ENCODE measurements at places on chromosomes 16 and 17.

DNA sequence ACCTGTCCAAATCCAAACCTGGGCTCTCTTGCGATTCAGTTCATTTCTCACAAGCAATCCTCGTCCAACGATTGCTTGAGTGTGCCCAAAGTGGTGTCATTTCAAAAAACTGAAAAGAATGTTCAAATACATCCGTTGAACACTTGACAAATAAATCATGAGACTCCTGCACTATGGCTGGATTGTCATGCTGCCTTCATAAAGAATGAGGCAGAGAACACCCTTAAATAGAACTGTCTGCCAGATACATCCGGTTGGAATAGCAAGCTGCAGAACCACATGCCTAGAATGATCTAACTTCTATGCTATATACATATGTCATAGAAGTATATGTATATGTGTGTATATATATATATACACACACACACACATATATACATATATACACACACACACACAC, 55.4 kb upstream of the HAPSTR1 start:
- DNase-seq: no peak

- DNase-seq: peak; percentile 80
These were observed at the start of gene ALG1 for GRCh38 chr16:5071681-5072333. ALG1 (plus strand) TSS chr16:5071843; CDS start chr16:5071850, 7 bp downstream.

DNA sequence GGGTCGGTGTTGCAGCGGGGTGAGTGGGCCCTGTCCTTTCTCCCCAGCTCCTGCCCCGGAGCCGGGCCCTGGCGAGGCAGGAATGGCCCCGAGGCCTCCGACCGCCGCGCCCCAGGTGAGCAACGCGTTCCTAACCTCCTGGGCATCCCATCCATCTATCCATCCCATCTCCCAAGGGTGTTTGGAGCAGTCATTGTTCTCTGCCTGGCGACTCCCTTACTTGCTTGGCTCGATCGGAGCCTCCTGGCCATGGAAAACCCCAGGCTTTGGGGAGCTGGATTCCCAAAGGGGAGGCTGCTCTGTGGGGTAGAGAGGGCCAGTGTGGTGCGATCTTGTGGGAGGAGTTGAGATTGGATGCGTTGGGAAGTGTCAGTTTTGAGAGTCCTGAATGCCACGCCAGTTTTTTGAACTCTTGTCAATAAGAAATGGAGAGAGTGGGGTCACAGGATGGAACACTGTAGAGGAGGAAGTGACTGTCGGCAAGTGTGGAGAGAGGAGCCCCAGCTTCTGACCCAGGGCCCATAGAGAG, 684 bp downstream of the ZFP90 start:
- DNase-seq: no peak

DNA sequence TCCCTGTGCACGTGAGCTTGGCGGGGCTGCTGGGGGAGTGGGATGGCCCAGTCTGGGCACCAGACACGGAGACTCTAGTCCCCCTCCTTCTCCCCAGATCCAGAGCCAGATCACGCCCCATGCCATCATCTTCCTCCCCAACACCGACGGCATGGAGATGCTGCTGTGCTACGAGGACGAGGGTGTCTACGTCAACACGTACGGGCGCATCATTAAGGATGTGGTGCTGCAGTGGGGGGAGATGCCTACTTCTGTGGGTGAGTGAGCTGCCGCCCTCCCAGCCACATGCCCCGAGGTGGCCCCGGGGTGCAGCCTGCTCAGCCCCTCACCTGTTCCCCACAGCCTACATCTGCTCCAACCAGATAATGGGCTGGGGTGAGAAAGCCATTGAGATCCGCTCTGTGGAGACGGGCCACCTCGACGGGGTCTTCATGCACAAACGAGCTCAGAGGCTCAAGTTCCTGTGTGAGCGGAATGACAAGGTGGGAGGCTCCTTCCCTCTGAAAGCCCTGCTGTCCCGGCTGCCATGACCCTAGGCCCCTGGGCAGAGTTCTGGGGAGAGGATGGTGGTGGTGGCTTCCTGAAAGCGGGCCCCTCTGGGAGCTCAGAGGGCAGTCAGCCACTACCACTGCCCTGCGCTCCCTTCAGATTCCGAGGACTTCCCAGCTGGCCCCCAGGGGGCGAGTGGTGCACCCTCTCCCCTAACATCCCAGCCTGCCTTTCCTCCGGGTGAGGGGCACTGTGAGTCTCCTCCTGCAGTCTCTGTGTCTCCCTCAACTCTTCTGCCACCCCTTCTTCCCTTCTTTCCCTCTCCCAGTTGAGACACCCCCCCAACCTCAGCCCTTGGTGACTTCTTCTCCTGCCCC, 2.8 kb upstream of the C17orf107 start:
- no peak for DNase-seq

GRCh38 chr17:81923302-81924260, 4.0 kb downstream of the MAFG start:
- peak; percentile 72 for DNase-seq

DNA sequence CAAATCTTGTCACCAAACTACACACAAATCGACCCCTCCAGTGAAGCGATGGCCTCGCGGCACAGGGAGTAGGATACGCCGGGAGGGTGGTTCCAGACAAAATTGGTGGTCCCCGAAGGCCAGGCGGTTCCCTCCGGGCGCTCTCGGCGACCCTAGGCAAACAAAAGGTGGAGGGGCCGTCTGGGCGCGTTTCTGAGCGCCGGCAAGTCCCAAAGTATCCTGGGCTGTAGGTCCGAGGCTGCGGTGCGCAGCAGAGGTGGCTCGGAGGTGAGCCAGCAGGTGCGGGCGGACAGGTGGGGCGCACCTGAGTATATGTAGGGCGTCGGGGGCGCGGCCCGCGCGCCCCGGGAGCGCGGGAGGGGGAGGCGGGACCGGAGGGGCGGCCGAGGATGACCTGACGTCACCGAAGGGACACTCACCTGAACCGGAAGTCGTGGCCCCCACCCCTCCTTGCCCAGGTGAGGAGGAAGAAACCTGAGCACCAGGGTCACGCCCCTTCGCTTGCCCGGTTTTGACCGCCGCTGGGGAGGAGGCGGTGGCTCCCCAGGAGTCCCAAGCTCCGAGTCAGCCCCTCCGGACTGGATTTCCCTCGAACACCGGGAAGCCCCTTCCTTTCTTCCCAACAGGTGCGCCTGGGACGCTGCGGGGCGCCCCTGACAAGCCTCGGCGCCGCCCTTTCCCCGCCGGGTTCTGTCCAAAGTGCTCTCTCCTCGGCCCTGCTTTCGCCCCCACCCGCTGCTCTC, at the start of gene CLDN7:
CLDN7 (minus strand) TSS at position 287 of the 743 bp plus-strand sequence. CDS start 435 bp downstream, outside the sequence.
- no peak for DNase-seq

DNA sequence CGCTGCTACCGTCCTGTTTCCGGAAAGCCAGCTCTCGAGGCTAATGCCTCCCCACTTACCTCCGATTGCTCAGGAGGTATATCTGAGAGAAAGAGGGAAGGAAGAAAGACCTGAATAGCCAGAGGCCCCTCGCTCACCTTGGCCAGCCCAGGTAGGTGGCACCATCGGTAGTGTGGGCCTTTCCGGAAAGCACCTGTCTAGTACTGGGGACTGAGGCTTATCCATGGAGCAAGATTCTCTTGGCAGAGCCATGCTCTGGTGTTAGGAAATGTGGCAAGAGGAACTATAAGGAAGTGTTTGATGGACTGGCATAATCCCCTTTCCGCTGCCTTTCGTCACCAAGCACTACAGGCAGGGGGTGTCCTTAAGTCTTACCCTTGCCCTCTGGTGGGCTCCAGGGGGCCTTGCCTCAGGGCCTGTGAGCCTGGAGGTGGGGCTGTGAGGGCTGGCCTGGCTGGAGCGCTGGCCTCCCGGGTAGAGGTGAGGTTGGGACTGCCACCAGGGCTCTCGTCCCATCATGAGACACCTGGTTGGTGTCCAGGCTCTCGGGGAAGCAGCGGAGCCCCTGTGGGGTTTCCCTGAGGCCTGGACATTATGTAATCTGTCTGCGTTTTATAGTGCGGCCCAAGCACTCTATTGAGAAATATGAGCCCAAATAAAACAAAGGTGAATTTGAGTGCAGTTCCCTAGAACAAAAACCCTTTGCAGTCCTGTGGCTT, 2.9 kb downstream of the CMIP start:
- DNase-seq: no peak
